ENCODE measurements at places on chromosomes 6 and 20. TPM values are rescaled to one million over a fixed set of nuclear protein-coding genes. Genes with fewer than 3 reads are reported as not detected.

DNA sequence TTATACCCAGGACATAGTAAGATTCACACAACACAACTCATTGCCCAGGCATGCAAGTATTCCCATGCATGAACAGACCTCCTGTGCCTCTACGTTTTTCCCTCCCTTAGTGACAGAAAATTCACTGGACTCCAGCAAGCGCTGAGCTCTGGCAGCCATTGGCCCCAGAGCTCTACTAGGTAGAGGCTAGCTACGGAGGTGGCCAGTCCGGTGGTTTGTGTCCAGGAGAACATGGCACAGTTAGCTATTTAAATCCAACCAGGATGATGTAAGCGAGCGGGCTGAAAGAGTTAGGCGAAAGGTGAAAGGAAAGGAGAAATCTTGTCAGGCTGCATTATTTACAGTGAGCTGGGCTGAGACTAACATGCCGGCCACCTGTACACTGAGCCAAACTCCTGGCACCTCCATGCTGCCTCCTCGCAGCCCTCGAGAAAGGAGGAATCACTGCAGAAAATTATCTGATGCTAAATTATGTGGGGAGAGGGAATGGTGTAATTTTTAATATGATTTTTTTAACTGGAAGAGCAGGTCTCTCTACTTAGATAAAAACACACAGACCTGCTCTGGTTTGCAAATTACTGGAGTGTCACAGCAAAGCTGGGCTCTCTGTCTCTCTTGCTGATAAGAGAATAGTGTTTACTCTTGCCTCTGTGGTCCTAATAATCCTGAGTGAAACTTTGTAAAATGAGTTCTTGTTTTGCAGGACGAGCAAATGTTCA lies 50.1 kb upstream of the ARMC2 start:
- no peaks in the 10 kb centered on the region for H3K27me3 ChIP-seq
- DNase-seq: no peak
- H3K4me3 ChIP-seq: no peak overlapping the region
- no peaks in the 10 kb centered on the region for H3K36me3 ChIP-seq

GRCh38 chr6:128483472-128484135 lies 36.8 kb downstream of the PTPRK start:
- H3K36me3 ChIP-seq: no peaks in the 10 kb centered on the region
- peak overlapping the region; percentile 59 for H3K27ac ChIP-seq
- peaks cover 27% of the 10 kb centered on the region for H3K4me1 ChIP-seq
- no peak overlapping the region for H3K4me3 ChIP-seq
- DNase-seq: no peak
- no peaks in the 10 kb centered on the region for H3K27me3 ChIP-seq

DNA sequence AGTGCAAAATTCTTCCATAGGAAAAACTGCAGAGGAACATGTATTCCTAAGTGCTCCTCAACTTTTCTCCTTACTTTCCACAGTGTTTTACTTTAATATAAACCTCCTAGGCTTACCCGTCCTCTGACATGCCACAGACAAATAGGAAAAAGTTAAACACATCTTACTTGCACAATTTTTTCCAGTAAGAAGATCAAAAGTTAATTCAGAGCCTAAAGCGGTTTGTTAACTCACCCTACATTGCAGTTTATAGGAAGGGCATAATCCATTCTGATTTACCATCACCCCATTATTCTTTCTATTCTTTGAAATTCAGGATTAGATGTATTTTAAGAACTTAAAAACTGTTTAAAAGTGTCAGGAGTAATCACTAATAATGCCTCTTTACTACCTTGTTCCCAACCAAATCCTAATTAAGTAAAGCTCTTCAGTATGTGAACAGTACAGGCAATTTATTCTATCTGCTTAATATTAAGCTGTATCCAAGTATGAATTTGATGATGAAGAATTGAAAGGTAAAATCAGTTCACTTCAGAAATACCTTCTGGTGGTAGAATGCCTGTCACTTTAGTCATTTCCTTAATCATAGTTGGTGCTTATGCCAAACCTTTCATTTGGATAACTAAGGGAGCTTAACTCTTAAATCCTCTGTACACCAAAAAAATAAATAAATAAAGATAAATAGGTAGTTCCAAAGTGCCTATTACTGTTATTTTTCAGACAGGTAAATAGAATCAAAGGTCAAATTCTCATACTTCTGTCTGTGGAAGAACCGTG lies 292.0 kb downstream of the ALDH8A1 start:
- no peaks in the 10 kb centered on the region for H3K4me1 ChIP-seq
- no peak overlapping the region for H3K27ac ChIP-seq
- no peak for DNase-seq
- H3K27me3 ChIP-seq: no peaks in the 10 kb centered on the region
- no peak overlapping the region for H3K4me3 ChIP-seq

DNA sequence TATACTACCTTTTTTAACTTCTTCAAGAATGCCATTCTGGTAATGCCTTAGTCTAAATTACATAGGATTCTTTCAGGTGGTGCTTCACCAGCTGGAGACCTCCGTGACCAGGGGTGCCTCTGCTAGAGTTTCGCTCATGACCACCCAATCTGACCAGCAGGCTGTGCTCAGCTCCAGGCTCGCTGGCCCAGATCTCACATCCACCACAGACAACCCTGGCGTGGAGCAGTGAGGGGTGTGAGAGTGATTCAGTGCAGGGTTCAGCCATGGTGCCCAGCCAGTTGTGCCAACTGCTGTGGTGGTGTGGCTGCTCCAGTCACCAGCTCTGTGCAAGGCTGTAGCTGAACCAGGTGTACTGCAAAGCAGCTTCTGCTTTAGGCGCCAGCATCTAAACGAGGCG lies 198.6 kb downstream of the MMUT start:
- H3K27ac ChIP-seq: no peak overlapping the region
- DNase-seq: no peak
- no peaks in the 10 kb centered on the region for H3K27me3 ChIP-seq
- no peaks in the 10 kb centered on the region for H3K4me1 ChIP-seq
- no peak overlapping the region for H3K4me3 ChIP-seq

GRCh38 chr20:18729231-18729825 lies 84.3 kb upstream of the SCP2D1 start:
- H3K4me1 ChIP-seq: peaks cover 10% of the 10 kb centered on the region
- DNase-seq: no peak
- H3K36me3 ChIP-seq: no peaks in the 10 kb centered on the region

- no peaks in the 10 kb centered on the region for H3K36me3 ChIP-seq
- H3K4me3 ChIP-seq: no peak overlapping the region
- H3K27ac ChIP-seq: no peak overlapping the region
- H3K4me1 ChIP-seq: no peaks in the 10 kb centered on the region
Measured at GRCh38 chr6:97939440-97940168, 656.6 kb upstream of the MMS22L start.

GRCh38 chr6:122930252-122931180 lies 65.5 kb upstream of the CLVS2 start:
- no peaks in the 10 kb centered on the region for H3K36me3 ChIP-seq
- H3K27ac ChIP-seq: no peak overlapping the region
- H3K27me3 ChIP-seq: no peaks in the 10 kb centered on the region
- no peaks in the 10 kb centered on the region for H3K4me1 ChIP-seq

DNA sequence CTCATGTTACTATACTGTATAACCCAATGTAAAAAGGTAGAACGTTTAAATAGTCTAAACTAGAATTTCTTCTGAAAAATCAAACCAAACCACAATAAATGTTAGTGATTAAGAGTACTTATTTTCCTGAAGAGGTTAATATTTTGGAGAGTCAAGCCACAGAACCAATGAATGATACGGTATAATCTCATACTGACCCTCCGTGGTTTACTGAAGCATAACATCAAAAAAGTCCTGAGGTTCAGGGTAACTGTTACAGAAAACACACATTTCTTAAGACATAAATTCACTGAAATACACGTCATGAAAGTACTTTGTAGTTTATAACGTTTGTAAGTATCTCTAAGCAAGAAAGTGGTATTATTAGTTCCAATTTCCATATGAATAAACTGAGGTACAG lies 28.9 kb downstream of the ESF1 start:
- no peaks in the 10 kb centered on the region for H3K4me1 ChIP-seq
- H3K36me3 ChIP-seq: peaks cover 42% of the 10 kb centered on the region
- H3K27me3 ChIP-seq: no peaks in the 10 kb centered on the region
- DNase-seq: no peak

DNA sequence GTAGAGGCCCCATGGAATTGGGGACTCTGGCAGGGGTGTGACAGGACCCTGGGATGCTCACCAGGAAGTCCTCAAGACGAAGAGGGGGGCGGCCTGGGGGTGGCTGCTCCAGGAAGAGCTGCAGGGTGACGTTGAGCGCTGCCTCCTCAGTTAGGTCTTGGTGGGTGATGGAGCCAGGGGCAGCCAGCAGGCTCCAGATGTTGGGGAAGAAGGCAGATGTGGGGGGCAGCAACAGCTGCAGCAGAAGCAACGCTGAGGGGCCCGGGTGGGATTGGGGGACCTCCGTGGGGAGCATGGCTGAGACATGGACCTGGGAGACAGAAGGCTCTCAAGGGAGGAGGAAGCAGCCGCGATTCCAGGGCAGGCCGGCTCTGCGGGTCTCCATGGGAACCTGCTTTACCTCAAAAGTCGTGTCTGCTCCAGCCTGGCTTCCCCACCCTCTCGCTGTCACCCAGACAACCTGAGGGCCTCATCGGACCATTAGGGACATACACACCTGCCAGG lies 591 bp downstream of the VWA7 start:
- H3K27me3 ChIP-seq: no peaks in the 10 kb centered on the region
- no peak overlapping the region for H3K4me3 ChIP-seq
- H3K27ac ChIP-seq: no peak overlapping the region
- no peaks in the 10 kb centered on the region for H3K36me3 ChIP-seq

DNA sequence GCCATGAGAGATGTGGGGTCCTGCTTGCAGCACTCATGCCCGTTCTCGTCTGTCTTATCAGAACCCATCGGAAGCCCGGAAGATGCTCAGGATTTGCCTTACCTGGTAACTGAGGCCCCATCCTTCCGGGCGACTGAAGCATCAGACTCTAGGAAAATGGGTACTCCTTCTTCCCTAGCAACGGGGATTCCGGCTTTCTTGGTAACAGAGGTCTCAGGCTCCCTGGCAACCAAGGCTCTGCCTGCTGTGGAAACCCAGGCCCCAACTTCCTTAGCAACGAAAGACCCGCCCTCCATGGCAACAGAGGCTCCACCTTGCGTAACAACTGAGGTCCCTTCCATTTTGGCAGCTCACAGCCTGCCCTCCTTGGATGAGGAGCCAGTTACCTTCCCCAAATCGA lies 8.3 kb downstream of the PI16 start:
- no peaks in the 10 kb centered on the region for H3K27me3 ChIP-seq
- H3K36me3 ChIP-seq: peaks cover 10% of the 10 kb centered on the region
- no peak for DNase-seq
- no peak overlapping the region for H3K4me3 ChIP-seq
- H3K27ac ChIP-seq: no peak overlapping the region

GRCh38 chr20:40279390-40279789 lies 409.6 kb downstream of the MAFB start:
- peak overlapping the region; percentile 72 for H3K27ac ChIP-seq
- H3K27me3 ChIP-seq: no peaks in the 10 kb centered on the region
- no peaks in the 10 kb centered on the region for H3K36me3 ChIP-seq
- peak; percentile 61 for DNase-seq
- no peak overlapping the region for H3K4me3 ChIP-seq
- H3K4me1 ChIP-seq: peaks cover 13% of the 10 kb centered on the region

- no peak overlapping the region for H3K4me3 ChIP-seq
- DNase-seq: no peak
- H3K4me1 ChIP-seq: 0 out of 2 replicates have a peak, but pooled peaks cover 7% of the 10 kb centered on the region
- no peaks in the 10 kb centered on the region for H3K36me3 ChIP-seq
Measured at GRCh38 chr6:132021552-132022375, 70.6 kb upstream of the CCN2 start.

GRCh38 chr6:40573221-40573620 lies 13.9 kb downstream of the LRFN2 start:
- no peak overlapping the region for H3K4me3 ChIP-seq
- no peak overlapping the region for H3K27ac ChIP-seq
- H3K36me3 ChIP-seq: no peaks in the 10 kb centered on the region
- H3K4me1 ChIP-seq: peaks cover 29% of the 10 kb centered on the region
- no peaks in the 10 kb centered on the region for H3K27me3 ChIP-seq

The ELOVL4 gene
- polyA plus RNA-seq: 1.9 TPM

The NAPB gene
- 5.9 TPM for polyA plus RNA-seq

The ANGPT4 gene
- polyA plus RNA-seq: not detected

The TSPO2 gene
- polyA plus RNA-seq: not detected
